Stomach (tissue), 19 donors: ENCODE measurements at places on chromosomes 16 and 17. TPM values are rescaled to one million over a fixed set of nuclear protein-coding genes. Genes with fewer than 3 reads are reported as not detected.

LRRC37B gene
- 3.2 TPM for total RNA-seq

NCBP3 gene
- 7.6 TPM for total RNA-seq

CFAP97D1 gene
- not detected for total RNA-seq

KREMEN2 gene
- not detected for total RNA-seq

SMIM36 gene
- not detected for total RNA-seq

KRTAP1-5 gene
- not detected for total RNA-seq

FZD2 gene
- not detected for total RNA-seq

FNDC8 gene
- not detected for total RNA-seq

ASIC2 gene
- total RNA-seq: not detected

MXRA7 gene
- total RNA-seq: 131 TPM

RTN4RL1 gene
- total RNA-seq: not detected
